NCI-H2171 (cell line): ENCODE measurements at places on chromosomes 6 and 20.

DNA sequence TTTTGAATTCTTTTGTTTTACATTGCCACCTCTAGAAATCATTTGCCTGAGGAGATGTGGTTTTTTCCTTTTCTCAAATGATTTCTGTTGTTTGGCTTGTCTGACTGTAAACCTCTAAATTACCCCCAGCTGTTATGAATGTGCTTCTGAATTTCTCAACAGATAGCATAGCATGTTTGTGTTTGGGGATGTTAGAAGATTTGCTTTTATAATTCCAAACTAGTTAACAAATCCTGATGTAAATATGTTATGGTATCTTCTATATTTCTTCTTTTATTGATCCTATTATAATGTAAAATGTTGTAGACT lies 31.6 kb upstream of the EZR start:
- no peak for DNase-seq

DNA sequence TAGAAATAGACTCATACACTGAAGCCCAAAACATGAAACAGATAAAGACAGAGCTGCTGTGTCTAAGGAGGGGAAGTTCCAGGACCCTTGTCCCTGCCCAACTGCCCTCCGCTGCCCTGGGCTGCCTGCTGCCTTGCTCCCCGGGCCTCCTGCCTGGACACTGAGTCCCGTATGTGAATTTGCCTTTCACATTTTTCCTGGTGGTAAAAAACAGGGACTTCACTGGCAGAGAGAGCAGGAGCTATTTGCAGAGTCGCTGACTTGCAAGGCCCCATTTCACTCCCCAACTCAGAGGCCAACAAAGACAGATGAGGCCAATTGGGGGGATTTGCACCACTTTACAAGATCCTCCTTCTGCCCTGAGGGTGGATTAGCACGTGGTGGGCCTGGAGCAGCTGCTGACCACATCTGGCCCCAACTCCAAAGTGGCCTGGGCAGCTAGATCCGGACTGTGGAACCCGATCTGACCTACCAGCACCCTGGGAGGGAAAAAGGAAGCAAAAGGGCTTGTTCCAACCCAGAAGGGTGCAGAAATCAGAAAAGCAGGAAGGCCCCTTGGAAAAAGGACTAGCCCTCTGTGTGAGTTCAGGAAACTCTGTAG lies 61.4 kb downstream of the NOL4L start:
- no peak for DNase-seq

DNA sequence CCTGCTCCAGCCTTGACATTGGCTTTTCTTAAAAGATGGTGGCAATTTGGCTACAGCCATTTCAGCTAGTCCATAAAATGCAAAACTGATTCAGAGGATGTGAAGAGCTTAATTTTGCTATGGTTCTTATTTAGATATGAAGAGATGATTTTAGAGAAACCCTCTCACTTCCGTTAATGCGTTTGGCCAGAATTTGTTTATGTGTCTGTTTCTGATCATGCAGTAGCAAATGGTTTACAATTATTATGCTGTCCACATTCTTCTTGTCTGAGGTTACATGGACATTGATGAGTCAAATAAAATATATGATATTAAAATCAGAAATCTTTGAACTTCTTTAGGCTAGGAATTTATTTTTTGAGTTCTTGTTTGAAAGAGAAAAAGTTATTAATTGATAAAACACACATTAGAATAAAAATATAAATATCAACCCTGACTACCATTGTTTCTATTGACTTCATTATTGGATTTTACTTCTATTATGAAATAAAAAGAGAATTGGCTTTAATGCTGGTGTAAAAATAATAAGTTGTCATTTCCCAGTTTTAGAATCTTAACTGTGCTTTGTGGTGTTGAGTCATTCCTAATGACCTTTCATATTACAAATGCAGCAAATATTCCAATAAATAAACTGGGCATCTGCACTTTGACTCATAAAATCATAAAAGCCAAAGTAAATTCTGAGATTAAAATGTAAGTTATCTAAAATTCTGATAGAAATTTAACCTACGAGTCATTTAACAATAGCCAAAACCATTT lies 1286.0 kb upstream of the GJE1 start:
- DNase-seq = no peak

GRCh38 chr6:168956141-168956838 lies 297.4 kb downstream of the THBS2 start:
- no peak for DNase-seq
